Stimulated activated CD4-positive, alpha-beta T cell treated with anti-CD3 and anti-CD28 coated beads, Interleukin-12 subunit alpha, Interleukin-12 subunit beta, amount 100 ng/mL, for 48 hours (primary cell): ENCODE measurements at places on chromosomes 6 and 20.

GRCh38 chr6:107331409-107332386 is 127.7 kb downstream of the PDSS2 start:
- no peak for DNase-seq

DNA sequence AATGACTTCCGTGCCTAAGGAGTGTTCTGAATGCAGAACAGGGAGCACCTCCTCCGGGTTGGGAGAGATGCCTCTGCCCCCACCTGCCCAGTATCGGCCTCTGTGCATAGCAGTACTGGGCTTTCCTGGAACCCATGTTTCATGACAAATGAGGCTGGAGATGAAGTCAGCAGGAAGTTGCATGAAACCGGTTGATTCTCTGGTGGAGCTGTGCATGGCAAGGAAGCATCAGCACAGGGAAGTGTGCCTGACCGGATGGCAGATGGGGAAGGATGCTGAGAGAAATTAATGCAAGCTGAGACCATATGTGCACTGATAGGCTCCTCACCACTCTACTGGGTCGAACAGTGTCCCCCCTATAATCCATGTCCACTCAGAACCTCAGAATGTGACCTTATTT is 155.5 kb downstream of the CDH26 start:
- no peak for DNase-seq

GRCh38 chr6:127582777-127583462 is 5.9 kb downstream of the C6orf58 start:
- no peak for DNase-seq

DNA sequence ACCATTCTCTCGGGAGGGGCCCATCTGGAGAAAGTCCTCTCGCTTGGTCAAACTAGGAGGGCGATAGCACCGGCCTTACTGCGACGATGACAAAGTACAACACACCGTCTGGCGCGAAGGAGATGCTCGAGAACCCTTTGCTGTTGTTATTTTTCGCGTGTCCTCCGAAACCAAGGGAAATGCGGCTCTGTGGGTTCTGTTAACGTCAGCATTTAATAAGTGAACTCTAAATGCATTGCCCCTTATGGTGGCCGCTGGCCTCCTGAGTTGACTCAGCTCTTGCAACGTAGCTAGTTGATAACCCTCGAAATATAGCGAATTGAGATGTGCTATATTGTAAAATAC is 577 bp upstream of the SCAND1 start:
- no peak for DNase-seq

DNA sequence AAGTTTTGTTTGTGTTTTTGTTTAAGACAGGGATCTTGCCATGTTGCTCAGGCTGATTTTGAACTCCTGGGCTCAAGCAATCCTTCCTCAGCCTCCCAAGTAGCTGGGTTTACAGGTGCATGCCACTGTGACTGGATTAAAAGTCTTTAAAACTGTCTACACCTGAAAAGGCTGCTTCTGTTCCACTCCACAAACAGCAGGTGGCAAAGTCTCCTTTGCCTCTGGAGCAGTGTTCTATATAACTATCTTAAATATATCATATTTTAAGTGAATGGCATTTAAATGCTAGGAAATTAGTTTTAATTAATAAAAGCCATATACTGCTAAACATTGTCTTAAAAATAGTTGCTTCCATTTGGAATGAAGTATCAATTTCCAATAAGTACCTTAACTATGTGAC is 89.2 kb upstream of the BCLAF1 start:
- no peak for DNase-seq

DNA sequence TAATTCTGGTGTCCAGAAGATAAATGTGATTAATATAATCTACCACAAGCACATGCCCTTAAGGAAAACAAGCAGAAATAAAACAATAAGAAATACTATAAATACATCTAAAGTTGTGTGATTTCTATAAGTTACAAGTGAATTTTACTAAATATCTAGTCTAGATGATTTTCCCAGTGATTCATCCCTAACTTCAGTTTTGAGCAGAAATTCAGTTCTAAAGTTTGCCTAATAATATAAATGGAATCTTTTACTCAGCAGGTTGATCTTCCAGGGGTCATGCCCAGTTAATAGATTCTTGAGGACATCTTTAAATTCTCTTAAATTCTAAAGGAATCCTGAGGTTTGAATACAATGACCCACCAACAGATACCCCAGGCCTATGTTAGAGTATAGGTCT is 37.3 kb downstream of the PDE7B start:
- DNase-seq: no peak

- DNase-seq: no peak
Measured at GRCh38 chr20:33681728-33682353, 4.3 kb downstream of the E2F1 start.

GRCh38 chr20:8860011-8860495 is 208.8 kb upstream of the PLCB4 start:
- no peak for DNase-seq

DNA sequence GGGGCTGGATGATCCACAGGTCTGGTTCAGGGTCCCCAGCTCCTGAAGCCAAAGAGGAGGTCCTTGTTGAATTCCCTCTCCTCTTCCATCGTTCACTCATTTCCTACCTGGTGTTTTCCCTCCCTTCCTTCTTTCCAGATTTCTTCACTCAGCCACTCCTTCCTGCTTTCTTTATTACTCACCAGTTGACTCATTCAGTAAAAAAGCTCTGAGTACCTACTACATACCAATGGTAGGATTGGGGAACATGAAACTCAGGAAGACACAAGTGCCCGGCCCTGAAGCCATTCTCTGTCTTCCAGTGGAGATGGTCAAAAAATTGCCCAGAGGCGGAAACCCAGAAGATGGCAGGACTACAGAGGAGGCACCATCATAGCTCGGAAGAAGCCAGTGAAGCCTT is 11.9 kb upstream of the NSFL1C start:
- DNase-seq: no peak

GRCh38 chr6:41718828-41719227 is 16.6 kb downstream of the TFEB start:
- DNase-seq: no peak

DNA sequence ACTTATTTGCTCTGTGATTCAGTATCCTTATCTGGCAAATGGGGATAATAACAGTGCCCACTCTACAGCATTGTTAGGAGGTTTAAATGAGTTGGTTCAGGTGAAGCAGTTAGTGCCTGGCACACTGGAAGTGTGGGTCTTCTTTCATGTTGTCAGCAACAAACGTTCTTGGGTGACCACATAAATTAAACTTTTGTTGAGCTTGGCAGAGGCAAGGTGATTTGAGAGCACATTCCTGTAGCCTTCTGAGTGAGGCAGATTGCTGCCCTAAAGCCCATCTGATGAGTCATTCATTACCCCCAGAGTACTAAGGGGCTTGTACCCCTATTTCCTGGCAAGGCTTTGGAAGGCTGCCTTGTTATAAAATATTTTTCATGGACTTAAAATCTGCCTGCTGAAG is 25.8 kb downstream of the SEC23B start:
- DNase-seq: no peak

DNA sequence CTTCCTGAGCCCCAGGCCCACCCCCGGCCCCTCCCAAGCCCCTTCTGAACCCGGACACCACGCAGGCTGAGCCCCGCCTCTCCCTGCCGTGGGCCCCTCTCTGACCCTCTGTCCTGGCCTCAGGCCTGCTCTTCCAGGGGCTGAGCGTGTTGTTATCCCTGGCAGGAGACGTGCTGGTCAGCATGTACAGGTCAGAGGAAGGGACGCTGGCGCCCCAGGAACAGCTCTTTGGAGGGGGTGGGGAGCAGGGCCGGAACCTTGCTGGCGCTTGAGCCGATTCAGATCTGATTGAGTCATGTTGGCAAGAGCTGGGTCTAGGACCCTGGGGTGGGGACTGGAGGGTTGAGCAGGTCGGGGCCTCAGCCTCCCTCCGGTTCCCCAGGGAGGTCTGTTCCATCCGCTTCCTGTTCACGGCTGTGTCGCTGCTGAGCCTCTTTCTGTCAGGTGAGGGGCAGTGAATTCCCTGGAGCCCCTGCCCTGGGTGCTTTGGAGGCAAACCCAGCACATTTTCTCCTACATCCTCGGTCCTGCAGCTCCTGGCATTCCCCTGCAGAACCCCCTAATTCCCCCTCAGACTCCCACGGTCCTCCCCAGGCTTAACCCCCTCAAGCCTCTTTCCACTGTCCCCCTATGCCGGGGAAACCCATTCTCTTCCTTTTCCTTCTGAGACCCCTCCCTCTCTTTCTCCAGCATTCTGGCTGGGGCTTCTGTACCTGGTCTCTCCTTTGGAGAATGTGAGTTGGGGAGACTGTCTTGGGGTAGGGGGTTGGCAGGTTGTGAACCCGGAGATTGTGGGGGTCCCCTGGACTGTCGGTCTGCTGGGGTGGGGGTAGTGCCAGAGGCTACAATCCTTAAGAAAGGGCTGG is 2.0 kb downstream of the SPAG4 start:
- no peak for DNase-seq

- DNase-seq: no peak
Measured at GRCh38 chr20:23363257-23363649, 1.3 kb downstream of the GZF1 start.

GRCh38 chr20:63565021-63565698 is 8.9 kb downstream of the HELZ2 start:
- no peak for DNase-seq

DNA sequence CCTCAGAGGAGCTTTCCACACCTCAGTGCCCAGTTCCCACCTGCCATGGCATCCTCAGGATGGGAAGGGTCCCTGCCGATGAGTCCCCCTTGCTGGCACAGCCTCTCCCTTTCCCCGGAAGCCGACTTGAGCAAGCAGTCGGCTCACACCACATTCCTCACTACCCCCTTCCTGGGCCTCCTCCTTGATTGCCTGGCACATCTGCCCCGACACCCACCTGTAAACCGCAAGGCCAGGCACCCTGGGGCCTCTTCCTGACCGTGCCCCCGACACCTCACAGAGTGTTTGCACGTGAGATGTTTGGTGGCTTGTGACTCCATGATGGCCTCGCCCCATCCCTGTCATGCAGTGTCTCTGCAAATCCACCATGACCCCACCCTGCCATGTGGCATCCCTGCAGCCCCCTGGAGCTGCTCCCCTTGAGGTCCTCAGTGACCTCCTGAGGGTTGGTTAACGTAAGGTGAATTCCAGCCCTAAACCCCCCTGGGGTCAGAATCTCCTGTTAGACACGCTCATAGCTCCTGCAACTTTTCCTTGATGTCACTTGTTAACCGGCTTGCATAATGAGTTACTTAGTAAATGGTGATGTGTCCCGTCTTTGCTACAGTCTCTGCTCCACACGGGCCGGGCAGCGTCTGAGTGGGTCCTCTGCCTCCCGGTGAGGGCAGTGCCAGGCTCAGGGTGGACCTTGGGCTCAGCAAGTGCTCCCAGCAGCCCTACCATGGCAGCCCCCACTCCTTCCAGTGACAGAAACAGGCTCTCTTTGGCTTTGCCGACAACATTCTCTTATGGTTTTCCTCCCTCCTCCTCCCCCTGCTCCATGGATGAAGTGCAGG is 115.9 kb upstream of the FRMD1 start:
- DNase-seq: no peak

- no peak for DNase-seq
Measured at GRCh38 chr20:32482143-32482441, 103.0 kb downstream of the NOL4L start.

GRCh38 chr20:44135417-44136204 is 51.4 kb downstream of the JPH2 start:
- no peak for DNase-seq

DNA sequence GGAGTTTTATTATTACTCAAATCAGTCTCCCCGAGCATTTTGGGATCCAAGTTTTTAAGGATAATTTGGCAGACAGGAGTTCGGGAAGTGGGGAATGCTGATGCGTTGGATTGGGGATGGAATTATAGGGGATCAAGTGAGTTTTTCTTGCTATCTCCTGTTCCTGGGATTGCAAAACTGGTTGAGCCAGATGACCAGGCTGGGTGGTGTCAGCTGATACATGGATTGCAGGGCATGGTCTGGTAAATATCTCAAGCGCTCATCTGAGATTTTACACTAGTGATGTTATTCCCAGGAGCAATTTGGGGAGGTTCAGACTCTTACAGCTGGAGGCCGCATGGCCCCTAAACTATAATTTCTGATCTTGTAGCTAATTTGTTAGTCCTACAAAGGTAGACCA is 54.7 kb downstream of the ENPP1 start:
- DNase-seq: no peak

DNA sequence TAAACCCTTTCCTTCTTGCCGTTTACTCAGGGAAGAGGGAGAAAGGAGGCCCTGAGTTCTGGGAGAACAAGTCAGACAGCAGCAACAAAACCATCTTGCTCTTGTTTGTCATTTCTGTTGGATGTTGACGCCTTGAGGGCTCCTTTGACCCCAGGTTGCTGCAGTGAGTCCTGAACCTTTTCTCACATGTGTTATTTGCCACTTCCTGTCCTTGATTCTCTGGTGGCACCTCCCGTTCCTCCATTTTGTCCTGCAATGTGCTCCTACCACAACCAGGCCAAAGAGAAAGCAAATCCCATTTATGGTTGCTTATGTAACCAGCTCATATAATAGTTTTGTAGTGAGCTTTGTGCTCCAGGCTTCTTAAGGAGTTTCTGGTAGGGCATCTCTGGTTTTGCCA is 66.6 kb upstream of the ADGRF4 start:
- no peak for DNase-seq

GRCh38 chr6:15690510-15690909 is 27.7 kb upstream of the DTNBP1 start:
- no peak for DNase-seq

- no peak for DNase-seq
Measured at GRCh38 chr20:62266340-62266739, 28.0 kb downstream of the OSBPL2 start.

DNA sequence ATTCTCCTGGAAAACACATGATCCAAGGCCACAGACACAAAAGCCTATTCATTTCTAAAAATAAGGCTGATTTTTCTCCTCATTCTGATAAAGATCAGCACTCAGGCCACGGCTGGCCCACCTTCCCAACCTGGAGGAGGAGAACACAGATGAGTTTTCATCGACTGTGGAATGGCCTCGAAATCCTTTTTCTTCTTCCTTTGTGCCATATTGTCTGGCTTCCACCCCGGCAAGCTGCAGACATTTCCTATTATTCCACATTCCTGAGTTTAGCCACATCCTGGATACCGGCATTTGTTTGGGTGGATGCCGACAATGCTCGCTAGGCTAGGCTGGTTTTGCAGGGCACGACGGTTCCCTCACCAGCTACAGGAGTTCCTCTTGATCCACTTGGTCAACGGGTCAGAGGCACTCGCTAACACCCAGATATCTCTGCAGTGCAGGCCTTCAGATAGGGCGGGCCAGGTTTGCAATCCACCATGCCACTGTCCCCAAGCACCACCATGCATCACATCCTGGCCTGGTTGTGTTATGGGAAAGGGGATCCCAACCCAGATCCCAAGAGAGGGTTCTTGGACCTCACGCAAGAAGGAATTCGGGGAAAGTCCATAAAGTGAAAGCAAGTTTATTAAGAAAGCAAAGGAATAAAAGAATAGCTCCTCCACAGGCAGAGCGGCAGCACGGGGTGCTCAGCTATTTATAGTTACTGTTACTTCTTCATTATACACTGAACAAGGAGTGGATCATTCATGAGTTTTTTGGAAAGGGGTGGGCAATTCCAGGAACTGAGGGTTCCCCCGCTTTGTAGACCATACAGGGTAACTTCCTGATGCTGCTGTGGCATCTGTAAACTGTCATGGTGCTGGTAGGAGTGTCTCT is 4.2 kb upstream of the CTSZ start:
- DNase-seq: no peak

DNA sequence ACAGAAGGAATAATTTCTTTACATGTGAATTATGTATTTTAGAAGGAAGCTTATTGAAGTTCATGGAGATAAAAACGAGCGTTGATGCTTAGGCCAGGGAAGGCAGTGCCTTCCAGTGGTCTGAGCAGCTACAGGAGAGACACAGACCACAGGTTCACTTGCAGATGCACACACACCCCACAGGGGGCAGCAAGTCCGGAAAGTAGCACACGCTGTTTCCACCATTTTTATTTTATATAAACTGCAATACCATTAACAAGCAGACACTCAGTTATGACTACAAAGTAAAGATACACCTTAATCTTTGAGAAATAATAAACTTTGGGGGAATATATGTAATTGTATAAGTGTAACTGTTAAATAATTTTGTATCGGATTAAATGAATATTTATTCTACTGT is 13.5 kb upstream of the DACT2 start:
- DNase-seq: no peak
